ENCODE measurements at places on chromosomes 16 and 17.

GRCh38 chr17:34413443-34414119 lies 50.5 kb upstream of the CCL1 start:
- DNase-seq: peak; percentile 72

DNA sequence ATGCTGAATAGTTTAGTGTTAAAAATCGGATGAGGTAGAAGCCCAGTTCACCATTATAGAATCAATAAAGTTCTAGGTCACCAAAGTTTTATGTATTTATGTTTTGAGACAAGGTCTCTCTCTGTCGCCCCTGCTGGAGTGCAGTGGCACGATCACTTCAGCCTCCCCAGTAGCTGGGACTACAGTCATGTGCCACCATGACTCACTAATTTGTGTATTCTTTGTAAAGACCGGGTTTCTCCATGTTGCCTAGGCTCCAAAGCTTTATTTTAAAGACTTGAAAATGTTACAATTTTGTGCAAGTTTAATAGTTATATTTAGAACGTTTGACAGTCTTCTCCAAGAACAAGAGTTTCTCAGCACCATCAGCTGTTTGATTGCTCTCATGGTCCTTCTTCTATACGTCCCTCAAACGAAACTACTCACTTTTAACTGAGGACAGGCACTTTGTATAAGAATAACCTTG lies 32.1 kb downstream of the NDE1 start:
- DNase-seq: peak; percentile 83

GRCh38 chr17:42507671-42508070 lies 28.4 kb upstream of the NAGLU start:
- DNase-seq: no peak

DNA sequence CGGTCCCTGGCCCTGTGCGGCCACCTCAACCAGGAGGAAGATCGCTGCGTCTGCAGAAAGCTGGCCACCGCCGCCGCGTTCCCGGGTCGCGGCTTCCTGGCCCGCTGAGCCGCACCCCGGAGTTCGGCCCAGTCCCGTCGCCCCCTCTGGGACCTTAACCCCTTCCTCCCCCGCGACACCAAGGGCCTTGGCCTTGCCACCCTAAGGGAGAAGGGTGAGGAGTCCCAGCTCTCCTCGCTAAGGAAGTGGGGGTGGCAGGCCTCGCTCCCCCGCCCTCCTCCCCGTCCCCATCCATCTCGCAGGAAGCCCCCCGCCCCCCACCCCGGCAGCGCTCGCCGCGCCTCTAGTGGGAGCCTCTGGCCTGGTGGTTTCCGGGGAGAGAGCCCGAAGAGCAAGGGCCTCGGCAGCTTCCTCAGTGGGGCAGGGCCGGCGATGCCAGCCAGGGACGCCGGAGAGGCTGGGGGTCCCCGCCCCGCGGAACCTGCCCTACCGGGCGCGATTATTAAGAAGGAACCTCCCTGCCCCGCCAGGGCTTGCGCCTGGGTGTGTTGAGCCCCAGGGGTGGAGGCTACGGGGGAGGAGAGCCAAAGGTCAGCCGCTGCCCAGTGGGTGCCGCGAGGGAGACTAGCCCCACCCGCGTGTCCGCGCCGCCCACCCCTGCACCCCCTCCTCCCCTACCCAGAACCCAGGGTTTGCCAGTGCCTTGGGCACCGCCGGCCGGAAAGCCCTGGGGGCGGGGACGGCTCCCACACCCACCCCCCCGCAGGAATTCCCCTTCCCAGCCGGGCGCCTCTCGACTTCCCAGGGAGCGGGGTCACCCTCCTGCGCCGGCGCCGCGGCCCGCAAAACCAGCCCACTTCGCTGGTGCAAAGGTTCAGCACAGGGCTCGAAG lies 6.8 kb downstream of the CBX4 start:
- peak; percentile 86 for DNase-seq

DNA sequence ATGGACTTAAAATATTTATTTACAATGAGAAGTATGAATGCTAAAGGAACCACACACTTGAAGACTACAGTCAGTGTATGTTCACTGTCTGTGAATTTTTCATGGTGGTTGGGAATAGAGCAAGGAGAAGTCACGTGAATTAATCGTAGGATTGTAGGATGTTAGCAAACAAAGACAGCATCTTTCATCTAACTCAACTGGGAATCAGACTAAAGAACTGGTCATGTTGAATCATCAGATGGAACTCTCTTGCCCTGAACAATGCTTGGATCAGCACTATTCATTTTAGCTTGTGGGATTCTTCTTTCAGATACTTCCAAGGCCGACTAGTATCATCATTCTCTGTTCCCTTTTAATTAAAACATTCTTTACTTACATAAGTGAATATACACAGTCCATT lies 18.1 kb downstream of the KCNJ2 start:
- DNase-seq: no peak

- peak; percentile 36 for DNase-seq
Measured at GRCh38 chr17:83012868-83013778, 66.3 kb upstream of the METRNL start.

- DNase-seq: no peak
Measured at GRCh38 chr17:56290802-56291118, 137.5 kb downstream of the ANKFN1 start.

- DNase-seq: peak; percentile 73
Measured at GRCh38 chr16:50644729-50645128, 36.4 kb downstream of the SNX20 start.

DNA sequence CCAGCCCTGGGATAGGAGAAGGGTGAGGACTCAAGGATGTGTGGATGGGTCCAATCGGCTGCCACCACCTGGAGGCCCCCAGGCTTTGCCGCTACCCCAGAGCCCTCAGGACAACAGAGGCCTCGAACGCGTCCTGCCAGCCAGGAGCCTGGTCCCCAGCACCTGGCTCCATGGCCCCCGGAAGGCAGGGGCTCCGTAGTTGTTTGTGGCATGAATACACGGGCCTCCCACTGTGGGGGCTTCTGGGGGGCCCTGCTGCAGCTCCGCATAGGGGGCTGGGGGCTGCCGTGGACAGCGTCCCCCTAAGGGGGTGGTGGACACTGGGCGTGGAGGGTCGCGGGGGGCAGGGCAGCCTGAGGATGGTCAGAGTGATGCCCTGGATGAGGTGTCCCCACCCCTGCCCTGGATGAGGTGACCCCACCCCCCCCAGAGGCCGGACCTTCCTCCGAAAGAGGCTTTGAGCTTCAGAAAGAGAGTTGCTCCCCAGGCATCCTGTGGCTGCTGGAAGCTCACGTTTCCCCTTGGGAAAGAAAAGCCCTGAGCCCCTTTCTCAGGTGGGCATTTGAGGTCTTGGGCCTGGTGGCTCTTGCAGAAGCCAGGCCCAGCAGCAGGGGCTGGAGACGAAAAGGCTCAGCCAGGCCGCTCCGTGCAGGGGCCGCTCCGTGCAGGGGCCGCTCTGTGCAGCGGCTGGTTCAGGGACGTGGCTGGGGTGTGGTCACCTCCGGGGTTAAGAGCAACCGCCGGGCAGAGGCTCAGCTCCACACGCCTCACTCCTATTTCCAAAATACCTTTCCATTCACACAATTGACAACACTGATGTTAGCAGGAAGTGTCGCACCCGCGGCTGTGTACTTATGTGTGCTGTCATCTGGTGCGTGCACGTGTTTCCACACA lies 40.3 kb upstream of the GNG13 start:
- no peak for DNase-seq

- DNase-seq: no peak
Measured at GRCh38 chr17:35906926-35907637, 23.5 kb downstream of the RDM1 start.

DNA sequence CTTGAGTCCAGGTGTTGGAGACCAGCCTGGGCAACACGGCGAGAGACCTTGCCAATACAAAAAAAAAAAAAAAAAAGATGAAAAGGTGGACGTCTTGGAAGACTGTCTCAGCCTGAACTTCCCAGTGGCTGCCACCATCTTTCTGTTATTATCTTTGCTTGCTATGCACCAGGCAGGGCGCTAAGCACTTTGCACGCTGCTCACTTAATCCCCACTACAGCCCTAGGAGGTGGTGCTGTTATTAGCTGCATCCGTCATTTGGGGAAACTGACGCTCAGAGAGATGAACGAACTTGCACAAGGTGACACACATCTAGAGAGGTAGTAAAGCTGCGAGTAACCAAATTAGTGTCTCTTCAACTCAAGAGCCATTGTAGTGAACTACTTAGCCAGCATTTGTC lies 708 bp upstream of the CPPED1 start:
- DNase-seq: no peak

GRCh38 chr17:27241346-27241946 lies 52.5 kb upstream of the WSB1 start:
- peak; percentile 70 for DNase-seq

- no peak for DNase-seq
Measured at GRCh38 chr17:43449470-43450248, 34.1 kb upstream of the DHX8 start.

GRCh38 chr16:64711026-64711425 lies 410.8 kb downstream of the CDH11 start:
- no peak for DNase-seq

DNA sequence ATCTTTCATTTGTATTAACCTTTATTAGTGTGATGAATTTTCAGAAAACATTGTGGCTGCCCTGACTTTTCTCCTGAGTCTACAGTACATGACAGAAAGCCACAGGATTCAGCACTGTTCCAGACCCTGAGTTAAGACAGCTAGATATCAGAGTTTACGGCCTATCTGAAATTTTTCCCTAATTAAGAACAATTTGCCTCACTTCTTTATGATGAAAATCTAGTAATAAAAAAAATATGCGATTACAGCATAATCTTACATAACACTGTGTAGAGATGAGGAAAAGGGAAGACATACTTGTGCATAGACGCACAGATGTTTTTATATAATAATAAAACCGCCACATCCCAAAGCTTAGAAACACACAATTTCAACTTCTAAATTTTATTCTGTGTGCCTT lies 7.3 kb downstream of the SPOP start:
- DNase-seq: no peak

- DNase-seq: no peak
Measured at GRCh38 chr17:17709815-17710321, 28.6 kb downstream of the RAI1 start.

DNA sequence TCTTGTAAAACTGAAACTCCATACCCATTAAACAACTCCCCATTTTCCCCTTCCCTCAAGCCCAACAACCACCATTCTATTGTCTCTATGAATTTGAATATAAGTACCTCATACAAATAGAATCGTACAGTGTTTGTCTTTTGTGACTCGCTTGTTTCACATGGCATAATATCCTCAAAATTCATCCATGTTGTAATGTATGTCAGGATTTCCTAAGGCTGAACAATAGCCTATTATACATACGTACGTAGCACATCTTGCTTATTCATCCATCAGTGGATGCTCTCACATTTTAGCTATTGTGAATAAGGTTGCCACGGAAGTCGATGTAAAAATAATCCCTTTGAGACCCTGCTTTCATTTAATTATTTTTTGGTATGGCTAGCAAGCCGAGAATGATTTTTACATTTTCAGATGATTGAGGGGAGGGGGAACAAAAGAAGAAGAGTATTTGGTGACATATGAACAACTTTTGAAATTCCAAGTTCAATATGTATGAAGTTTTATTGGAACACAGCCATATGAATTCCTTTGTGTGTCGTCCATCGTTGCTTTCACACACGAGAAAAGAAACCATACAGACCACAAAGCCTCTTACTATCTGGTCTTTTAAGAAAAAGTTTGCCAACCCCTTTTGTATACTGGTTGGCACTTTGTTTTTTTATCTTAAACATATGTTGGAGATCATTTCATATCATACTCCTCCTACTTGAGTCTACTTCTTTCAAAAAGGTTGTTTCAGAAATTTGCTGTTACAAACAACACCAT lies 371.2 kb downstream of the NPIPA8 start:
- no peak for DNase-seq

DNA sequence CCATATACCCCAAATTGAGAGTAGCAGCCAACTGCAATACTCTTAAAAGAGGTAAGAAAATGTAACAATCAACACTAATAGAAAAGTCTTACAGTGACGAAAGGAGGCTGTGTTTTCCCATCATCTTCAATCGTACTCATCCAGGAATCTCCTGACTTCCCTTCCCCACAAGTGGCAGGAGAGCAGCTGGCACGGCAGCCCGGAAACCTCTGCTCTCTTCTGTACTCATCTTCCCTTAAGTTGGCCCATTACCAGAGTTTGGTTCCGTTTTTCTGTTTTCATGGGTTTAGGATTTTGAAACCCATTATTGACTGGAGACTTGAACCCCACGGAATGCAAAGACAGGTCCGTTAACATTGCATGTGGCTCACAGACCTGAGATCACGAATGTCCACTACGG lies 11.7 kb upstream of the CD300H start:
- no peak for DNase-seq

GRCh38 chr16:58940609-58941008 lies 206.5 kb upstream of the GOT2 start:
- DNase-seq: no peak

GRCh38 chr17:61389670-61390478 lies 9.8 kb upstream of the TBX2 start:
- peak; percentile 96 for DNase-seq

GRCh38 chr16:9219813-9220212 lies 128.4 kb downstream of the HAPSTR1 start:
- no peak for DNase-seq

GRCh38 chr16:87948735-87949070 lies 2.5 kb upstream of the BANP start:
- DNase-seq: no peak

DNA sequence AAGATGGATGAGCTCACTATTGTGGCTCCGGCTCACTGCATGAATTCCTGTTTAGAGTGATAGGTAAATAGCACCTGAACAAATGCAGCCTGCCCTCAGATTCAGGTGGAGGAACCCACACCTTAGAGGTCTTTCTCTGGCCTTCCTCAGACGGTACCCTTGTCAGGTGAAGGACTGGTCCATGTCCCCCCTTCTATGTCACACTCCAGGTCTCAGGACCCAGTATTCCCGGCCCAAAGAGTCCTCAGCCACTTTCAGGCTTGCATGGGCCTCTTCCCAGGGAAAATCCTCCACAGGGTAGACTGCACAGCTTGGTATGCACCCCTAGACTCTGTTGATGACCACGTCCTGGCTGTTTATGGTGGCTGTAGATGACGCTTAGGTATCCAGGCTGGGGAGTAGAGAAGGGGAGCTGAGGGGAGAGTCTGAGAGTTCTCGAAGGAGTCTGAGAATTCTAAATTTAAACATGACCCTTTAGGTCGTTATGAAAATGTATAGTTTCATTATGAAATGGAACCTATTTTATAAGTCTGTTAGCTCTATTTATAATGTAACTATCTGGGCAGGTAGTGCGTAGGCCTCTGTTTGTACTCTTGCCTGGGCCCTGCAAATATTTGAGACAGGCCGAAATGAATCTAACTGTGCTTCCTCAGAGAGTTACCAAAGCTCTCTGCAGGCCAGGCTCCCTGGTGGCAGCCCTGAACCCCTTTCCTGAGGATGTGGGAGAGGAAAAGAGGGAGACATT lies 32.5 kb upstream of the CCR7 start:
- no peak for DNase-seq

DNA sequence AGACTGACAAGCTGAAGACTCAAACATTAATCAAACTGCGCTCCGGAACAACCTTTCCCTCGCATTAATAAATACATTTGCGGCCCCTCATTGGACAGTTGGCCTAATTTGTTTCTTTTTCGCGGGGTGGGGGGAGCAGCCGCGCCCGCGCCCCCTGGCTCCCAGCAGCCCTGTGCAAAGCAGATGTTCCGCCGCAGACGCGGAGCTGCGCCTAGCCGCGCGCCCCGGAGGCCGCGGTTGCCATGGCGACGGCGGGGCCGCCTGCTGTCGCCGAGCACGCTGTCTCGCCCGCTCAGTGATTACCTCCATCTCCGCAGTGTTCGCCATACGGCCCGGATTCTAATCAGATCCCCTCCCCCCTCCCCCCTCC lies 25.5 kb downstream of the COPZ2 start:
- peak; percentile 90 for DNase-seq

GRCh38 chr17:52824542-52824941 lies 666.0 kb upstream of the CA10 start:
- no peak for DNase-seq

GRCh38 chr17:51263006-51263405 lies 2.7 kb downstream of the UTP18 start:
- no peak for DNase-seq
